ENCODE measurements at places on chromosomes 5 and 9. TPM values are rescaled to one million over a fixed set of nuclear protein-coding genes. Genes with fewer than 3 reads are reported as not detected.

DNA sequence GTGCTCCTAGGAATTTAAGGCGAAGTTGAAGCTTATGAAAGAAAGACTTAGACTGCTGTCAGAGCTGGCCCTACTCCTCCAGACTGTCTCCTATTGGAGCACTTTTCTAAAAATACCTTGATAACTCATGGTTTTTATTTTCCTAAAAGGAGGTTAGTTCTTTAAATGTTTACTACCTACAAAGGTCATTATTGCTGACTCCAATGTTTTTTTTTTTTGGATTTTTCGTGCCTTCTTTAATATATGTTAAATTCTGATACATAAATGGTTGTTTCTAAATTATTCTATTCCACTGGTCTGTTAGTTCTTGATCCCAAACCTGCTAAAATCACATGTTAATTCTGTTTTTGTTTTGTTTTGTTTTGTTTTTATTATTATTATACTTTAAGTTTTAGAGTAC lies 227.6 kb upstream of the FTMT start:
- no peak for DNase-seq

DNA sequence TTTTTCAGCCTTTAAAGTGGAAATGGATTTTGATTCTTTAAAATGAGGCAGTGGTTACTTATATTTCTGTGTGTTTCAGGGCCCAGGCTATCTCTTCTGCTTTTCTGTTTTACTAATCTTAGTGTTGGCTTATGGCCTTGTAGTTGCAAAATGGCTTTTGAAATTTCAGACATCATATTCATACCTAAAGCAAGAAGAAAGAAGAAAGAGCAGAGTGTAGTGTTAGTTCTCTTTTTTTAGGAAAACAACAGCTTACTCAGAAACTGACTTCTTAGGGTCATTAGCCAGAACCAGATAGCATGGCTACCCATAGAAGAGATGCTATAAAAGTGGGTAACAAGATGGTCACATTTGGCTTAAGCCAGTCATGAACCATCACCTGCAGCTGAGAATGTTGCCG lies 20.9 kb downstream of the ZBED3 start:
- no peak for DNase-seq

DNA sequence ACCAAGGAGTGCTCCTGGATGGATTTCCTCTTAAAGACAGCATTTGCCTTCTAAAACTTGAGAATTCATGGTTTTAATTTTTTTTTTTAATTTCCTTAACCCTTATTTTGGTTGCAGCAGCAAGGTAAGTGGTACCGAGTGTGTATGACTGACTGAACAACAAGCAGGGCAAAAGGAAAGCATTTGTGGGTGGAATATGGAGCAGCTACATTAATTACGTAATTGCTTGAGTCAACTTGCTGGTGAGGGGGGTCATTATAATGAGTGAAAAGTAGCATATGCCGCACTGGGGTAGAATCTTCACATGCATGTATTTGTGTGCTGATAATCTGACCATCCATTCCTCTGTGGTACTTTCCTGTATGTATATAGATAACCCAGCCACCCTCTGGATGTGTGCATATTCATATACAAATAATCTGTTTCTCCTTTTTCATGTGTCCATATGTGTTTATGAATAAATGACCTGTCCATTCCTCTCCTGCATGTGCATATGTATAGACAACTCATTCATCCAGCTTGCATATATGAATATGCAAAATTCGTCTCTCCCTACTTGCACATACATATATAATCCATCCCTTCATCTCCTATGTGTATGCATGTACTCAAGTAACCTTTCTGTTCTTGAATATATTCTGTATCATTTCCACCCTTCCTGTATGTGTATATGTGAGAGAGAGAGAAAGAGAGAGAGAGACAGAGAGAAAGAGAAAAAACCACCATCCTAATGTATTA lies 147.5 kb upstream of the RUSC2 start:
- DNase-seq, result no peak

DNA sequence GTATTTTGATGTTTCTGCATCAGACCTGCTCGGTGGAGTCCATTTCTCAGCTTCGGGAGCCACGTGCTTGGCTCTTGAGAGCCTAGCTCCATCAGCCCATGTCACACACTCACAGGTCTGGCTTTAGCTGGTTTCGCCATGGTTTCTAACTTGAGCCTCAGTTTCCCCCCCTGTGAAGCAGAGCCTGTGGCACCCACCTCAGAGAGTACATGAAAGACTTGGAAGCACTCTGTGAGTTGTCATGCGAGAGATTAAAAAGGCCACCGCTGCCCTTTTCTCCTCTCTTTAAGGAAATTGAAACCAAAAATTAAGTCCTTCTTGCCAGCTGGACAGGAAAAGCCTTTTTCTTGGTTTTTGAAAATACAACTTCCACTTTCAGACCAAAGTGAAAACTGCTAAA lies 8.8 kb downstream of the TENT4A start:
- no peak for DNase-seq

DNA sequence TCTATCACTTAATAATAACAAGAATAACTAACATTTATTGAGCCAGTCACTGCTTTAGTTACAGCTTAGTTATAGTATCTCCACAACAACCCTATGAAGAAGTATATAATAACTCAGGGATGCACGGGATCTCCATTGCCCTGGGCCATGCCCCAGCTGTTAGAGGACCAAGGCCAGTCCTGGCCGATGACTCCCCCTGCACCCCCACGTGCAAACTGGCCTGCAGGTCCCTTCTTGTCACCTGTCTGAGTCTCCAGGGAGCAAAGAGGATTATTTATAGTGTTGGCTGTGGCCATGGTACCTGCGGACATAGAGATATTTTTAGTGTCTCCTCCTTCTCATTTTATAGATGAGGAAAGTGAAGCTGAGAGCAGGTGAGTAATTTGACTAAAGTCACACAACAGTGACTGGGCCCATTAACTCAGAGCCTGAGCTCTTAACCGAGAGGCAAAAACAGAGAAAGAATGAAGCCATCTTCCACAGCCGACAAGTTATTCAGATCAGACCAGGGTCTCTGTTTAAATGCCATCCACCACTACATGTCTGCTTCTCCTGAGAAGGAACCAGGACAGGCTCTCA lies 94.4 kb downstream of the TMEM215 start:
- DNase-seq, result no peak

GRCh38 chr5:37717613-37718431 lies 122.0 kb downstream of the GDNF start:
- no peak for DNase-seq

GRCh38 chr5:322281-322941 lies 897 bp downstream of the AHRR start:
- DNase-seq, result no peak

GRCh38 chr5:7850395-7851239 lies at the start of gene CFAP90:
Gene CFAP90, minus strand, starts transcription at chr5:7851133. Its CDS starts 112 bp downstream, at chr5:7851021.
- no peak for DNase-seq

DNA sequence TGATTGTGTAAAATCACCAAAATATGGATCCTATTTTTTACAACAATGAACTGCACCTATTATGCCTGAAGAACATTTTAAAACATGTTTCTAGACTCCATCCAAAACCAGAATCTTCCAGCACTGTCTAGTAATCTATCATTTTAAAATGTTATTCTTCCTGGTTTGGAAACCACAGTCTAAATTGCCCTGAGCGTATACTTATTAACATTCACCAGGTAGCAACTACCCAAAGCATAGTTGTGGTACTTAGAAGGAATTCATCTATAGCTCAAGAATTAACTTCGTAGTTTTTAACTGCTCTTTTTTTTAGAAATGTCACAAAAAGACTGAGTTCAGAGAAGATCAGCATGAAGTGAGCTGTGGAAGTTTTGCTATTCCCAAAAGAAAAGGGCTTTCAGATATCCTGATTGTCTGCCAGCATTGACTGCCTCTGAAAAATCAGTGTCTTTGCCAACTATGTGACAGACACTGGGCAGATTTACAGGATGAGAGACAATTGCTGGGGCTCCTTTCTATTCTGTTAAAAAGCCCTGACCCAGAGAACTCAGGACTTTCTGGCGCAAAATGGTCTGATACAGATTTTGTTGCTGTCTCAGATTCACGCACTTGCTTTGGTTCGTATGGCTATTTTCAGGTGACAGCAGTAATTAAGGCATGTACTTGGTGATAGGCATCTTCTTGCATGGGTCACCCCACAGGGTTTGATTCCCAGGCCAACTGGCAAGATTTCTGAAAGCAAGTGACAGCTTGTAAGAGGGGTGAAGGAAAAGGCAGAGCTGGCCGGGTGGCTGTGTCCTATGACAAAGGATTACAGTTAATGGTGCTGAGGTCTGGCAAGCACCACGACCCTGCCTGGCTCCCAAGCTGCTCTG lies 152.5 kb upstream of the RAI14 start:
- no peak for DNase-seq

- DNase-seq, result peak; percentile 45
Observed at GRCh38 chr9:69919461-69920061, 98.9 kb downstream of the CFAP95 start.

DNA sequence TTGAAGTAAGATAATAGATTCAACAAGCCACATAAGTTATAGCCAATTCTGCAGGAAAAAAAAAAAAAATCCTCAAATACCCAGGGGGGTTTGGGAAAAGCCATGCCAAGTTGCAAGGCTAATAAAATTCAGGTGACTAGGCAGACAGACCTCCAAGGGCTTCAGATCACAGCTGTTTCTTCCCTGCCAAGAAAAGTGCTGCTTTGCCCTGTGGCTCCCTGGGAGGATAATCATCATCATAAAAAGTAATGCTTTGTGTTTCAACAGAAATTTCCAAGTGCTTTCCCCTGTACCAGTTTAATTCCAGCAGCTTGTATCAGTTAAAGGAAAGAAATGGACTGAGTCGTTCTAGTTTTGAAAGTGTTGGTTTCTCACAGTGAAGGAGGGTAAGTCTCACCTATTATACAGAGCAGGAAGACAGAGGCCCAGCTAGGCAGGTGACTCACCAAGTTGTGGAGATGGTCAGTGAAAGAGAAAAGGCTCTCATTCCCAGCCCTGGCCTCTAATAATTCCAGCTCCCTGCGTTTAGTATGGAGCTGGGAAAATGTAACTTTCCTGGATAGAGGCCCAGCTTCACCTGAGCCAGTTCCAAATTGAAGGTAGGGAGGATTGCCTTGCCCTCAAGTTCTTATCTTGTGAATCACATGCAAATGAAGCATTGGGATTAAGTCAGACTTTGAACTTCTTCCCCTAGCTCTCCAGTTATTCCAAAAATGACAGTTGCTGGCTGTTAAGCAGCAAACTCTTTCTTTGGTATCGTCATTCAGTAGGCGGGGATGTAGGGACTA lies 263.4 kb downstream of the GRIA1 start:
- DNase-seq, result peak; percentile 60

- no peak for DNase-seq
Observed at GRCh38 chr5:138448481-138449398, 9.9 kb downstream of the REEP2 start.

GRCh38 chr5:98111686-98112085 lies 661.8 kb upstream of the RGMB start:
- no peak for DNase-seq

DNA sequence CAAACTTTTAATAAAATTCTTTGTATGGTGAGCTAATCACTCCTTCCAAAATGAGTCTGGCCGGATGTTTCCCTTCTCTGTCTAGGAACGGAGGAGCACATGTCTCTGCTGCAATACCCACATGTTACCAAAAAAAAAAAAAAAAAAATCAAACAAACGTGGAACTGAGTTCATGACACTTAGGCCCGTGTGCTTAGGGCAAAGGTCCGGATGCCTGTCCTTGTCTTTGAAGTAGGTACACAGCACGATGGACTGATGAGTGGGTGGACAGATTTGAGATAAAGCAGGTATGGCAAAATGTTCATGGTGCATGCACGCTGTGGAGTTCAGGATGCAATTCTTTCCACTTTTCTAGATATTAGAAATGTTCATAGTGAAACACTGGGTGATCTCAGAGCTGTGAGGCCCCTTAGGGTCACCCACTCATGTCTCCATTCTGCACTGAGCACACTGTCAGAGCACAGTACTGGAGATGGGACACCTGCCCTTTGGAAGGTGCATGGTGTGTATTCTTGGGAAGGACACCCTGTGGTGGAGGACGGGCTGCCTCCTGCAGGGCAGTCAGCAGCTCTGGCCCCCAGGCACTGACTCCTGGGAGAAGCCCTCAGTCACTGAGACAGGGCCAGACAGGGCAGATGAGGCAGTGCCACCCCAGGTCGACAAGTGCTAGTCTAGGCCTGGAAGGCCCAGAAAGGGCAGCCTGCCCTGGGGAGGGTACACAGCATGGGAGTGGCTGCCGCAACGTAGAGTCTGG lies 43.6 kb downstream of the GADD45G start:
- DNase-seq, result no peak

DNA sequence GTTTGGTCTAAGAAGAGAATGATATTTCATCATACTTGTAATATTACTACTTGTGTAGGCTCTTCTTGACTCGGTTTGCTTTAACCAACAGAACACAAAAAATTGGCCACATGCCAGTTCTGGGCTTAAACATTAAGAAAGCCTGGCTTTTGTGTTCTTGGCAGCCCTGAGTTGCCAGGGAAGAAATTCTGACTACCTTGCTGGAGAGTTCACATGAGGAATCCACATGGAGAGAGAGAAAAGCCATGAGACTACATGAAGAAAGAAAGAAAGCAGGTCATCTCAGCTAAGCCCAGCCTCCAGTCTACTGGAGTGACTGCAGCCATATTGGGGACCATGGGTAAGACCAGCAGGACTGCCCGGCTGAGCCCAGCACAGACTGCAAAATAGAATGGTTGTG lies 524.8 kb downstream of the RAB3C start:
- peak; percentile 35 for DNase-seq

FOXD1 gene
- total RNA-seq, result 1.2 TPM

TICAM2 gene
- 0.83 TPM for total RNA-seq

SPAAR gene
- not detected for total RNA-seq

ECSCR gene
- total RNA-seq, result not detected

SPATA31D4 gene
- not detected for total RNA-seq

Data from mammary epithelial cell (primary cell).